OCI-M1 (cell line): ENCODE measurements at places on chromosomes 12 and 14.

GRCh38 chr14:49641697-49642129 lies 6.7 kb upstream of the DNAAF2 start:
- DNase-seq, result peak; percentile 4

DNA sequence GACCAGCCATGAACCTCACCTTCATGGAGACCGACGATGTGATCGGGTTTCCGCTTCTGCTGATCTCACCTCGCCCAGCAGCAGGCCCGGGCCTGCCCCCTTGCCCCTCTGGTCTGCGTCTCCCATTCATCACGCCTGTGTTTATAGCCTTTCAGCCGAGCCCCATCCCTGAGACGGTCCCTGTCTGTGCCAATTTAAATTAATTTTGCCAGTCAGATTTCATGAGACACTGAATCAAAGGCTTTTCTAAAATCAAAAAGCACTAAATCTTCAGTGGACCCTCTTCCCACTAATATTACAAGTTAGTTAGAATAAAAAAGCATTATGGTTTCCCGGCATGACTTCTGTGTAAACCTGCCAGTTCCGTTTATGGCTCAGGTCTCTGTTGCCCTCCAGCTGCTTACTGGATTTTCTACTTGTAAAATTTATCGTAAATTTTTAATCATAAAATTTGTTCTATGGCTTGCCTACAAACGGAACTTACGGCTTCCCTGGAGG lies 155.9 kb downstream of the ESRRB start:
- DNase-seq, result no peak

- DNase-seq, result no peak
Measured at GRCh38 chr12:114399664-114400211, 6.2 kb downstream of the TBX5 start.

- peak; percentile 72 for DNase-seq
Measured at GRCh38 chr12:14999695-15000365, 27.0 kb downstream of the PDE6H start.

- DNase-seq, result no peak
Measured at GRCh38 chr14:76698631-76699030, 62.6 kb upstream of the VASH1 start.

DNA sequence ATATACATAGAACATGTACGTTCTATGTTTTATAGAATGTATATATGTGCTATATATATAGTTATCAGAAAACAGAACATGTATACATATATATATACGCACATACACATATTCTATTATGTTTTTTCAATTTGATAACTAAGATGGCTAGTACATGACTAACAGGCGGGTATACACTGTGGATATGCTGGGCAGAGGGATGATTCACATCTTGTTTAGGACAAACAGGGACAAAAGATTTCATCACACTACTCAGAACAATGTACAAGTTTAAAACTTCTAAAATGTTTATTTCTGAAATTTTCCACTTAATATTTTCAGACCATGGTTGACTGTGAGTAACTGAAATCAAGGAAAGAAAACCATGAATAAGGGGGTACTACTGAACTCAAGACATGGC lies 17.4 kb downstream of the TIMELESS start:
- no peak for DNase-seq

DNA sequence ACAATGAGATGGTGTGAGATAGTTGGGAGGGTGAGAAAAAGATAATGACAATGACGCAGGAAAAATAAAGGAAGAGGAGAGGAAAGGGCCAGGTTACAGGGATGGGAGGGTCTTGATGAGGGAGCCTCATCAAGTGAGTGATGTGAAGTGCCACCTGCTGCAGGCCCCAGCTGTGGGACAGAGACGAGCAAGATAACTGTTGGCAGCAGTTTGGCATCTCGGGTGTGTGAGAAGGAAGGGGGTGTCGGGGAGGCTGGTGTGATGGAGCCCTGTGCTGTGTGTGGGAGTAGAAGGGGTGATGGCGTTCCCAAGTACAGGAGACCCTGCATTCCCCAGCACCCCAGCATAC lies 11.4 kb upstream of the TAC3 start:
- DNase-seq, result no peak

DNA sequence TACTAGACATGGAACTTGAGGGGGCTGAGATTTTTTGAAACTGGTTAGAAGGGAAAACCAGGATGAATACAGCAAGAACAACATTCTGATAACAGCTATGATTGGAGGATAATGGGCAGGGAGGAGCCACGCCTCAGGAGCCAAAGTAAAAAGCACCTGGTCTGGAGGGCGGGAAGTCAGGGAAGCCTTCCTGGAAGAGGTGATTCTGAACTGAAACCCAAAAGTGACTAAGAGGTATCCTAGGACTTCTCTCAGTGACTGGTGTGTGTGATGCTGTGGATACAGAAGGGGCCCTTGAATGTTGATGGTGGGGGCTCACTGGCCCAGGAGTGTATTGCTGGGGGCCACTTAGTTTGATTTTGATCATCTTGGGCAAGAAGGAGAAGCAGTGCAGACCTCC lies 18.8 kb upstream of the GPR68 start:
- DNase-seq, result no peak

- DNase-seq, result no peak
Measured at GRCh38 chr14:36521598-36522345, 1.7 kb upstream of the NKX2-1 start.

- DNase-seq, result no peak
Measured at GRCh38 chr12:10867381-10867780, 16.7 kb downstream of the PRH1 start.

- DNase-seq, result no peak
Measured at GRCh38 chr14:90715993-90716392, 100.2 kb downstream of the TTC7B start.

DNA sequence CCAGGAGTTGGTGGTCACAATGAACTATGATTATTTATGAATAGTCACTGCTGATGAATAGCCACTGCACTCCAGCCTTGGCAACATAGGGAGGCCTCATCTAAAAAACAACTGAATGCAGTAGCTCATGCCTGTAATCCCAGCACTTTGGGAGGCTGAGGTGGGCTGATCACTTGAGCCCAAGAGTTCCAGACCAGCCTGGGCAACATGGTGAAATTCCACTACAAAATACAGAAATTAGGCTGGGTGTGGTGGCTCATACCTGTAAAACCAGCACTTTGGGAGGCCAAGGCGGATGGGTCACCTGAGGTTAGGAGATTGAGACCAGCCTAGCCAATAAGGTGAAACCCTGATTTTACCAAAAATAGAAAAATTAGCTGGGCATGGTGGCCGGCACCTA lies 13.5 kb upstream of the FAM177A1 start:
- DNase-seq, result no peak

DNA sequence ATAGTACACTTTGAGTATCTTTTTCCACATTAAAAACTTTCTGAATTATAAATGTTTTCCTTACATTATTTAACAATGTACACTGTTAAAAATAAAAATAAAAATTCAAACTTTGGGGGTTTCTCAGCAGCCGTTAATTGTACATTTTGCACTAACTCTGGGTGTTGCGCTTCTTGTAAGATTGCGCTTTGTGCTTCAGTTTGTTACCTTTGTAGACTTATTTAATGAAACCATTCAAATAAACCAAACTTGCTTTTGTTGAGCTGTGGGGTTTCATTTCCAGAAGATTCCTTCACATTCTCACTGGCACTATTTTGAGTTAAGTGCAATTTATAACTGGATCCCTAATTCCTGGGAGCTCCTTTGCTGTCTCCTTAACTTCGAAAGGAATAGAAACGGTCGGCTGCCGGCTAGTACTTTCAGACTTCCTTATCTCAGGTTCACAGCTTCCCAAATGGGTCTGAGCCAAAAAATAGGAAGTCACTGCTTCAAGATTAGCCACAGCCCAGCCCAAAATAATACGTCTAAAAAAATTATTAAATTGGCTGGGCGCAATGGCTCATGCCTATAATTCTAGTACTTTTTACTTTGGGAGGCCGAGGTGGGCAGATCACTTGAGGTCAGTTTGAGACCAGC lies 38.2 kb downstream of the RAD52 start:
- DNase-seq, result peak; percentile 90

- DNase-seq, result no peak
Measured at GRCh38 chr14:76201162-76201561, 49.4 kb downstream of the GPATCH2L start.

- no peak for DNase-seq
Measured at GRCh38 chr12:127194176-127194575, 1072.8 kb upstream of the TMEM132C start.

DNA sequence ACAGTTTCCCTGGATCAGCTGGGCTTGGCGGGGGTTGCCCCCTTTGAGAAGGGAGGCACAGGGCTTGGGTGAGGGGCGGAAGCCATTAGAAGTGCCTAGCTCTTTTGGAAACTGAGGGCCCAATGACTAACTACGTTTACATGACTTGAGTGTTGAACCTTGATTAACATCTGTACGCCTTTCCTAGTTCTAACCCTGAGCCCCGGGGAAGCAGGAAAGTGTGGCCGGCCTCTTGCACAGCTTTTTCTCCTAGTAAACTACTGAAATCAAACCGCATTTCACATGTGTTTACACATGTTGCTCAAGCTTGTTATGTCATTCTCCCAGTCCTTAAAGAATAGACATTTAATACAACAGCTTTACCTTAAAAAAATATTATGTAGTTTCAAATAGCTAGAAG lies 1356.4 kb upstream of the TMEM132C start:
- DNase-seq, result no peak

DNA sequence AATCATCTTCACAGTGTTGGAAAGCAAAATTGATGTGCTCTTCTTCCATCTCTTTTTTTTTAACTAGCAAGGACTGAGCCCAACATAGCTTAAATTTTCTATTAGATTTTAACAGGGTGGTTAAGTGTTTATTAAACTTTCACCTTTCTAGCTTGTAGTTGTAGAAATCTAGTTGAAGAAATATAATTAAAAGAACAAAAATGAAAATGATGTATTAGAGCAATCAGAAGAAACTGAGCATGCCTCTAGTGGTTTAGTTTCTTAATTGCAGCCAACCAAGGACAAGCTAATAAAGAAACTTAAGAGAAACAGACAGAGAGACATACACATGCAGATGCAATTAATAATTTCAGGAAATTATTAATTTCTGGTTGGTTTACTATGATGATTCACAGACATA lies 673.0 kb upstream of the LMO3 start:
- DNase-seq, result peak; percentile 47
